ENCODE measurements at places on chromosomes 3 and 15.

- DNase-seq: no peak
Observed at GRCh38 chr3:157166561-157166960, 6.6 kb upstream of the CCNL1 start.

- DNase-seq: no peak
Observed at GRCh38 chr15:30973379-30973778, 18.0 kb downstream of the MTMR10 start.

- no peak for DNase-seq
Observed at GRCh38 chr3:46093327-46093942, 66.2 kb upstream of the XCR1 start.

DNA sequence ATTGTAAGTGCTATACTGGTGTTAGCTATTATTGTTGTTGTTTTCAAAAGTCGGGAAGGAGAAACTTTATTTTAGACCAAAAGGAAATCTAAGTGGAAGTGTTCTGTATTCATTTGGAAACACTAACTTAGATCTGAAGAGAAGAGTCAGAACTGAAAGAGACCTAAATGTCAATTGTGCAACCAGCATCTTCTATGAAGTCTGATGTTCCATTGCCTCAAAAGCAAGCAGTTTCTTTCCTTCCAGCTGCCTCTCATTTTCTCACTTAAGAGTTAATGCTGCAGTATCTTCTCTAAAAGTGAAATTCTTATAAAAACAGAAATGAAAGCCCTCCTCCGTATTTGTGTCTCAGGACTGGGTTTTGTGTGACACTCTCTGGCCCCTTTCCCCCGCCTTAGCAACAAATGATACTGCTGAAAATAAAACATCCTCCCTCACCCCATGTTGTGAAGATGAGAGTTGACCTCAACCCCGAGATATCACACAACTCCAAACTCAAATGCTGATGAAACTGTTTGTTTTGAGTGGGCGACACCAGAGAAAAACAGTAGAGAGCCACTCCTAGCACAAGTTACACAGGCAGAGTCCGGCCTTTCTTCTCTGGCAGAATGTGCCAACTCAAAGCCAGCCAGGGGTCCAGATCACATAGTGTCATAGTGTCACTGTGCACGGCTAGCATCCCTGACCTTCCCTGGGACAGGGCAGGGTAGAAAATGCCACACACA, 48.9 kb downstream of the GLDN start:
- no peak for DNase-seq

GRCh38 chr15:73677146-73677607, 7.0 kb upstream of the CD276 start:
- DNase-seq: peak; percentile 58

GRCh38 chr3:45140141-45140769, 5.9 kb downstream of the CDCP1 start:
- peak; percentile 75 for DNase-seq

- DNase-seq: peak; percentile 68
Observed at GRCh38 chr3:186259612-186260383, 102.2 kb downstream of the DGKG start.

DNA sequence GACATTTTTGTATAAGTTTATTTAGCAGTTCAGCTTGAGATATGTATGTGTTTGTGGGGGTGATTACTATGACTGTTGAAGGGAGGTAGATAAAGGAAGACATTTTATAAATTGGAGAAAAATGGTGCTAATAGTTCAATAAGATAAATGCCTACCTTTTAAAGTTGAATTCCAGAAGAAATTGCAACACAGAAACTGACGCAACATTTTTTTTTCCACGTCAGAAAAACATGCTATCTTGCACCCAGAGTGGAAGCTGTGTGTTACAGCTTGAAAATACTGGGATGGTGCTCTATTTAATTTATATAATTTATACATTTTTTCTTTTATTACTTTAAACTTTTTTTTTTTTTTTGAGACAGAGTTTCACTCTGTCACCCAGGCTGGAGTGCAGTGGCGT, 171.7 kb downstream of the WNT5A start:
- no peak for DNase-seq

DNA sequence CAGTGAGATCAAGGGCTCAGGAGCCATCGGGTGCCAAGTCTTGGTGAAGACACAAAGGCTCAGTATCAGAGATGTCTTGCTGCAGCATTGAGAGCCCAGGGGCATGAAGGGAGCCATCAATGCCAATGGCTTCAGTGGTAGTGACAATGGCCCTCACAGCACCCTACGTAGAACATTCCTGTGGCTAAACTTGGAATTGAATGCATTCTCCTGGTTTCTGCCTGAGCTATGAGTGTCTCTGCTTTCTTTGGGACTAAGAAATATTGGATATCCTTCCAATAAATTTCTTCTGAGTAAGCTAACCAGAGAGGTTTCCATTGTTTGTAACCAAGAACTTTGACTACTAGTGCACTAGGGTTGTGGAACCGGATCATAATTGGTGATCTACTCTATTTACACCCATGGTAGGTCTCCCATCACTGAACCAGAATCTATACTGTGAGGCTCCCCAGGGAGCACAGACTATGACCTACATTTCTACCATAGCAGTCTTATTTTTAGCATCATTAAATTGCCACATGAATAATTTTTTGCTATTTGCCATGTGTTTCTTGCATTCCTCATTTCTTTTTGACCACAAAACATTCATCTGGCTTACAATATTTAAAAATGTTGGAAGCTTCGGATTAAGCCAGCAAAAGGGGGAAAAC, 31.6 kb upstream of the PDZRN3 start:
- peak; percentile 92 for DNase-seq

GRCh38 chr3:128970740-128971047, 23.2 kb downstream of the CFAP92 start:
- no peak for DNase-seq

DNA sequence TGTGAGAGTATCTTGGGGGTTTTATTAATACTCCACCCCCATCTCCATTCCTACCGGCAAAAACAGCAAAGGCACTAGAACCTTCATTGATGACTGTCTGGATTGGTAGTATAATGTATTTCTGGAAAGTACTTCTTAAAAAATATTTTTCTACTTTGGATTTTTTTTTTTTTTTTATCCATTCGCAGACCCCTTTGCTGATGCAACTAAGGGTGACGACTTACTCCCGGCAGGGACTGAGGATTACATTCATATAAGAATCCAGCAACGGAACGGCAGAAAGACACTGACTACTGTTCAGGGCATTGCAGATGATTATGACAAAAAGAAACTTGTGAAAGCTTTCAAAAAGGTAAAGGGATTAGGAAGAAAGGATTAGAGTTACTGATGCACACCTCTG, 1.2 kb downstream of the EIF1B start:
- DNase-seq: peak; percentile 45

DNA sequence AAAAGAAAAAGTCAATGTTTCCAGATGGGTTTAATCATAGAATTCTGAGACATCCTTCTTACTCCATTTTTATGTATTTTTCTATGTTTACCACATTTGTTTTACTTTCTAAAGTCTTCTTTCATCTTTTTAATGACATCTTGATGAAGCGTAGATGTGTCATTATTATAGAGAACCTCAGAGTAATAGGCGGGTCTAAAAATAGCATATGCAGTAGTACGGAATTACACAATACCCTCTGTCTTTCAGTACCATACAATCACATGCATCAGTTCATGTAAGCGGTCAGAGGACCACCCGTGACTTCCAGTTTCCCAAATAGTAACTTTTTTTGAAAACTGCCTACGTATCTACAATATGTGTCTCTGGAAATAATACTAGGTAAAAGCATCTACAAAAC, 224.0 kb downstream of the PLOD2 start:
- peak; percentile 41 for DNase-seq

GRCh38 chr3:98577178-98577895, 16.1 kb downstream of the CPOX start:
- DNase-seq: peak; percentile 27

GRCh38 chr3:25486932-25487331, 58.9 kb downstream of the RARB start:
- DNase-seq: no peak

DNA sequence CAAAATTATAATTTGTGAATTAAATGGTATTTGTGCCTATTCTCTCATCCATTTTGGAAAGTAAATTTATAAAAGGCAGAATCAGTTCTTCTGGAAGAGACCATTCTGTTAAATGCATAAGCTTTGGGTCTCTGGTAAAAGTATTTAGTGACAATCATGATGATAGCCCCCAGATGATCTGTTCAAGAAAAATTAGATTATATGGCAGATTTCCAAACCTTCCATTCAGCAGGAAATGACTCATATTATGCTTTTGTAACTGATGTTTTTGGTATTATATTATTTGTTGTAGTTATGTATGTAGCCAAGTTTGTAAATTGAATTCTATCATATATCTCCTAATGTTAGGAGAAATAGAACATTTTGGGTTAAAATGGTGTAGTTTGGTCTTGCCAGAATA, 340.8 kb upstream of the DPH6 start:
- peak; percentile 66 for DNase-seq

- DNase-seq: no peak
Observed at GRCh38 chr3:31423482-31423881, 109.2 kb upstream of the STT3B start.

- DNase-seq: no peak
Observed at GRCh38 chr15:90340345-90340744, 11.7 kb upstream of the ZNF774 start.

GRCh38 chr3:120111898-120112297, 17.7 kb upstream of the GSK3B start:
- no peak for DNase-seq

GRCh38 chr3:188153437-188154013, 432 bp upstream of the LPP start:
- peak; percentile 98 for DNase-seq

- no peak for DNase-seq
Observed at GRCh38 chr15:63818629-63819028, 15.1 kb downstream of the HERC1 start.

- no peak for DNase-seq
Observed at GRCh38 chr3:51734572-51734907, 27.7 kb downstream of the GRM2 start.

GRCh38 chr15:85414495-85414894, 34.1 kb downstream of the AKAP13 start:
- DNase-seq: peak; percentile 32

- no peak for DNase-seq
Observed at GRCh38 chr15:86009727-86010126, 69.9 kb upstream of the AGBL1 start.

GRCh38 chr3:110341047-110341446, 730.6 kb upstream of the NECTIN3 start:
- DNase-seq: peak; percentile 59

DNA sequence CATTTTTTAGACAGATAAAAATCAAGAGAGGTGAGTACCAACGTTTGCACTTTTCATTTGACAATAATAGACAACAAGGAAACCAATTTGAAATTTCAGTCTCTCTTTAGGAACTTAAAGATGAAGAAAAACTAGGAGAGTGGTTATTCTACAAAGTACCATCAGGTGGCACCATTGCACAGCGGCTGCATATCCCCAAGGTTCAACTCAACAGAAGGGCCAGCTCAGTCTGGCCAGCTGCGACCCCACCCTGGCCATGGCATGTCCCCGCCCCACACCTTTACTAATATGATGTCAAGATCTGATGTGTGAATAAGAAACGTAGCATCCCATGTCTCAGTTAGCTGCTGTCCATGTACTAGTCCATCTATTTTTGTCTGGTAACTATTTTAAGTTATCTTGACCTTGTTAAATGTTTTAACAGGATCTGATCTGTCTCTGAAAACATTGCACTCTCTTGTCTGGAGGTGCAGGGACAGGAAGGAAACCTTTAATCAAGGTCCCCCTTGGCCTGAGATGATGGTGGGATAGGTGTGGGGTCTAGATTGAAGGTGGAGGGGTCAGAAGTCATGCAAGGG, 35.5 kb upstream of the CGNL1 start:
- peak; percentile 54 for DNase-seq

DNA sequence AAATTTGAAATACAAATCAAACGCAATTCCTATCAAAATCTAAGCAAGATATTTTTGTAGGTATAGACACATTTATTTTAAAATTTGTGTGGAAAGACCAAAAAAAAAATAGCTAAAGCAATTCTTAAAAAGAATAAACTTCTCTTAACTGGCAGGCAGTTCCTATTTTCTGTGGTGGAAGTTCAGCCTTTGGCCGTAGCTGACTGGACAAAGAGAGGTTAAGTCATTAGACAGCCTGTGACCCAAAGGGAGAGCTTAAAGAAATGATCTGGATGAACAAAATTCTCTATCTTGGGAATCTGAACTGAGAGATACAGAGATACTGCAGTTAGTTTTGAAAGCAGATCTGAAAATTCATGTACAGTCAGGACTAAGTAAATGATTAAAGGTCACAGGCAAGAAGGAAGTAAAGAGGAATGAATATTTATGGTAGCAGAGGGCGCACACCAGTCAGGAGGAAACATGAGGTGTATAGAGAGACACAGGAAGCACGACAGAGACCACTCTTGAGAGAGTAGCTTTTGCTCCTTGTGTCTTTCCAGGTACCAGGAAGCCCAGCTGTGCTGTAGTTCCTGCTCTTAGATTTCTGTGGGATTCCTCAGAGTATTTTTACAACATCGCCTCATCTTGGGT, 57.5 kb downstream of the TPRG1 start:
- DNase-seq: no peak

DNA sequence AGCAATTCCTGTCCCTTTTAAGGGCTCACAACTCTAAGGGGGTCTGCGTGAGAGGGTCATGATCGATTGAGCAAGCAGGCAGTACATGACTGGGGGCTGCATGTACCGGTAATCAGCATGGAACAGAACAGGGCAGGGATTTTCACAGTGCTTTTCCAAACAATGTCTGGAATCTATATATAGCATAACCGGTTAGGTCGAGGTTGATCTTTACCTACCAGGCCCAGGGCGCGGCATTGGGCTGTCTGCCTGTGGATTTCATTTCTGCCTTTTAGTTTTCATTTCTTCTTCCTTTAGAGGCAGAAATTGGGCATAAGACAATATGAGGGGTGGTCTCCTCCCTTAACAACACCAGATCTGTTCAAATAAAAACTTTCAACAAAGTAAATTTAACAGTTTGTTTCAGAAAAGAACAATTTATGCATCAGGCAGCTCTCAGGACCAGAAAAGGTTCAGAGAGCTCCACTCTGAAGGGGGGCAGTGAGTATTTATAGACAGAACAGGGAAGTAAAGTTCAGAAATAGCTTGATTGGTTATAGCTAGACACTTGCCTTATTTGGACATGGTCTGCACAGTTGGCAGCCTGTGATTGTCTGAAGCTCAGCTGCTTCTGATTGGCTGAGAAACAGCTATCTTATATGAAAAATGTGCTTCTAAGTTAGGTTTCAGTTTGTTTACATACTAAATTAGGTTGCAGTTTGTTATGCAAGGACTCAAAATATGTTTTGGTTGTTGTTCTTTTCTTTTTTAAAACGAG, 17.2 kb upstream of the B4GALT4 start:
- peak; percentile 52 for DNase-seq

DNA sequence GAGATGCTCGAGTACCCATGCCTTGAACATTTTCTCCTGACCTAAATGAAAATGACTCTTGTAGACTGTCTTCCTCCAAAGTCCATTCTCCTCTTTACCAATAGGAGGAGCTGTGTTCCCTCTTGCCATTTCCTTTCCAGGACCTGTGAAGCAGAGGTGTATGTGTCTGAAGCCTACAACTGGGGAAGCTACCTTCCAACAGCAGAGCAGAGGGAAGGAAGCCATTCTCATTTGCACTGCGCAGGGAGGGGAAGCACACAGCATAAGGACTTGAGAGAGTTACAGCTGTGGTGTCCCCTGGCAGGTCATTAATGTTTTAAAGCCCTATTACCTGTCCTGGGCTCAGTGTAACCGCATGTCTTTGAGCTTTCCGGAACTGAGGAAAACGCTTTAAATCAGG, 38.7 kb downstream of the HSPBAP1 start:
- DNase-seq: peak; percentile 20
